ENCODE measurements at places on chromosomes 3 and 15. TPM values are rescaled to one million over a fixed set of nuclear protein-coding genes. Genes with fewer than 3 reads are reported as not detected.

PLOD2 gene
- total RNA-seq = 31.4 TPM

ELL3 gene
- total RNA-seq = 1.2 TPM

OTOL1 gene
- total RNA-seq = not detected

VPS33B gene
- 19.1 TPM for total RNA-seq

HRG gene
- total RNA-seq = not detected

FETUB gene
- not detected for total RNA-seq

TIGIT gene
- not detected for total RNA-seq

MST1R gene
- total RNA-seq = 1.4 TPM

MORC1 gene
- total RNA-seq = not detected

SEMA6D gene
- 0.64 TPM for total RNA-seq

GOLGA6L10 gene
- 1.6 TPM for total RNA-seq

STAB1 gene
- total RNA-seq = not detected

AQR gene
- total RNA-seq = 23.5 TPM

FBXL2 gene
- 2.4 TPM for total RNA-seq

TMEM45A gene
- 1.4 TPM for total RNA-seq

RGMA gene
- total RNA-seq = 1.8 TPM

GPR156 gene
- total RNA-seq = 0.37 TPM

CCDC33 gene
- 1.5 TPM for total RNA-seq

GOLGA6D gene
- not detected for total RNA-seq

DUOXA2 gene
- not detected for total RNA-seq

NANOGP8 gene
- 0.64 TPM for total RNA-seq

PLSCR5 gene
- not detected for total RNA-seq

MEIS2 gene
- 18.9 TPM for total RNA-seq

PLA2G4D gene
- not detected for total RNA-seq

CYP1A2 gene
- total RNA-seq = not detected

ARNT2 gene
- 21.2 TPM for total RNA-seq

TGM5 gene
- 0.66 TPM for total RNA-seq

TRPM1 gene
- not detected for total RNA-seq

LPCAT4 gene
- 13.4 TPM for total RNA-seq

NR2E3 gene
- total RNA-seq = 0.19 TPM

ZIC1 gene
- 5.5 TPM for total RNA-seq

BBX gene
- 51.8 TPM for total RNA-seq

SMCO1 gene
- total RNA-seq = not detected

CHRNA3 gene
- total RNA-seq = not detected

PRSS50 gene
- not detected for total RNA-seq

MYO5C gene
- total RNA-seq = 1.5 TPM

IVD gene
- 33.1 TPM for total RNA-seq

NSUN3 gene
- total RNA-seq = 10.0 TPM

LMOD3 gene
- not detected for total RNA-seq

PPP1R14D gene
- not detected for total RNA-seq

Data from A375 (cell line).